Stimulated activated naive B cell treated with anti-CD40 and anti-IgM and Interleukin-4, amounts not matched to agents 10 μg/mL and 1 μg/mL and 100 μg/mL, for 72 hours (primary cell): ENCODE measurements at places on chromosomes 1 and 21.
A peak's percentile ranks its signal among the peaks of the same experiment; 100 is the strongest.

GRCh38 chr1:164768619-164769018, 209.6 kb downstream of the PBX1 start:
- H3K27ac ChIP-seq, result no peak overlapping the region
- no peaks in the 10 kb centered on the region for H3K36me3 ChIP-seq
- peaks cover 5% of the 10 kb centered on the region for H3K27me3 ChIP-seq
- H3K4me3 ChIP-seq, result no peak overlapping the region

DNA sequence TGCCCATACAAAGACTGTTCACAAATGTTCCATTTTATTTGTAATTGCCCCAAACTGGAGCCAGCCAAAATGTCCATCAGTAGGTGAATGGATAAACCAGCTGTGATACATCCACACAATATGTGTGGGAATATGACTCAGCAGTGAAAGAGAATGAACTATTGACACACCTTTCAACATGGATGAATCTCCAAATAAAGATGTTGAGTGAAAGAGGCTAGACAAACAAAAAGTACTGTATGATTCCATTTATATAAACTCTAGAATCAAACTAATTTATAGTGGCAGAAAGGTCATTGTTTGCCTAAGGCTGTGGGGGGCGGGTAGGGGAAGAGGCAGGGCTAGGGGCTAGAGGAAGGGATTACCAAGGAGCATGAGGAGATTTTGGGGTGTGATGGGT, 4.5 kb downstream of the DHCR24 start:
- DNase-seq, result no peak
- no peak overlapping the region for H3K4me3 ChIP-seq
- H3K4me1 ChIP-seq, result peaks cover 20% of the 10 kb centered on the region
- H3K36me3 ChIP-seq, result peaks cover 55% of the 10 kb centered on the region
- no peak overlapping the region for H3K27ac ChIP-seq

- peaks cover 9% of the 10 kb centered on the region for H3K27me3 ChIP-seq
- no peak overlapping the region for H3K4me3 ChIP-seq
- H3K4me1 ChIP-seq, result peaks cover 12% of the 10 kb centered on the region
- DNase-seq, result no peak
Observed at GRCh38 chr1:78146205-78146771, 100.5 kb downstream of the GIPC2 start.

GRCh38 chr1:201750934-201751333, 78.0 kb upstream of the IPO9 start:
- H3K4me1 ChIP-seq, result peaks cover 13% of the 10 kb centered on the region
- H3K27me3 ChIP-seq, result no peaks in the 10 kb centered on the region
- no peak overlapping the region for H3K27ac ChIP-seq

- H3K4me1 ChIP-seq, result no peaks in the 10 kb centered on the region
- H3K27me3 ChIP-seq, result peaks cover 7% of the 10 kb centered on the region
- peaks cover 2% of the 10 kb centered on the region for H3K36me3 ChIP-seq
- H3K27ac ChIP-seq, result no peak overlapping the region
- DNase-seq, result no peak
Observed at GRCh38 chr1:155286544-155286943, 9.3 kb downstream of the HCN3 start.

GRCh38 chr1:38474738-38475623, 384.6 kb downstream of the RRAGC start:
- peak; percentile 61 for DNase-seq
- peak overlapping the region; percentile 90 for H3K4me3 ChIP-seq
- peak overlapping the region; percentile 100 for H3K27ac ChIP-seq
- H3K4me1 ChIP-seq, result peaks cover 54% of the 10 kb centered on the region
- no peaks in the 10 kb centered on the region for H3K27me3 ChIP-seq

- no peak for DNase-seq
- H3K4me1 ChIP-seq, result no peaks in the 10 kb centered on the region
- no peaks in the 10 kb centered on the region for H3K27me3 ChIP-seq
- H3K4me3 ChIP-seq, result no peak overlapping the region
- H3K27ac ChIP-seq, result no peak overlapping the region
Observed at GRCh38 chr1:164154622-164155021, 404.4 kb upstream of the PBX1 start.

DNA sequence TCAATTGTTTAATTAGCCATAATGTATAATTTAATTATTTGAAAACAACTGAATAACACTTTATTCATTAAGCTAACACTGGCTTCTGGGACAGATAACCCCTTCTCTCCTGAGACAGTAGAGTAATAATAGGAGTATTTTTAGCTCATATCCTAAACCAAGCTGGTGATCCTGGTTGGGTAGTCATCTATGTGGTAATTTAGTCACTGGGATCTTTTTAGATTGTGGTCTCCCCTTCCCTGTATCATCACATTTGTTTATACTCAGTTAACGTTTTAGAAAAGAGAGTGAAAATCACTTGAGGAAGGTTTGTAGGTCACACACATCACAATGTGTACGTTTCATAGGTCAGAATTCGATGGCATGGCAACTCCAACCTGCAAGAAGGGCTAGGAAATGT, 1356.6 kb upstream of the ADGRL2 start:
- no peak for DNase-seq
- no peak overlapping the region for H3K4me3 ChIP-seq
- no peaks in the 10 kb centered on the region for H3K27me3 ChIP-seq
- H3K4me1 ChIP-seq, result no peaks in the 10 kb centered on the region

DNA sequence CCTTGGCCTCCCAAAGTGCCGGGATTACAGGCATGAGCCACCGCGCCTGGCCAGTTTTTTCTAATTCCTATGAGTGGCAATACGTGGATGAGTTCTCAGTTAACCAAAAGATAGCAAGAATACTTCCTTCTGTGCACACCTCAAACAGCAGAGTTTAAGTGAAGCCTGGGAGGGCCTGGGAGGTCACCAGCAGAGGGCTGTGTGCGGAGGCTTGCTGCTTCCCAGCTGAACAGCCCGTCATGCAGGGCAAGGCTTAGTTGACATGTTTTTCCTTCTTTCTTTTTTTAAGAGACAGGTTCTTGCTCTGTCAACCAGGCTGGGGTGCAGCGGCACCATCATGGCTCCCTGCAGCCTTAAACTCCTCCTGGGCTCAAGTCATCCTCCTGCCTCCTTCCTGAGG, 17.8 kb downstream of the GNG4 start:
- no peak overlapping the region for H3K4me3 ChIP-seq
- no peak for DNase-seq
- no peak overlapping the region for H3K27ac ChIP-seq

GRCh38 chr1:210587566-210587965, 258.9 kb downstream of the HHAT start:
- peaks cover 3% of the 10 kb centered on the region for H3K4me1 ChIP-seq
- peaks cover 16% of the 10 kb centered on the region for H3K36me3 ChIP-seq
- H3K27me3 ChIP-seq, result no peaks in the 10 kb centered on the region
- no peak overlapping the region for H3K27ac ChIP-seq

DNA sequence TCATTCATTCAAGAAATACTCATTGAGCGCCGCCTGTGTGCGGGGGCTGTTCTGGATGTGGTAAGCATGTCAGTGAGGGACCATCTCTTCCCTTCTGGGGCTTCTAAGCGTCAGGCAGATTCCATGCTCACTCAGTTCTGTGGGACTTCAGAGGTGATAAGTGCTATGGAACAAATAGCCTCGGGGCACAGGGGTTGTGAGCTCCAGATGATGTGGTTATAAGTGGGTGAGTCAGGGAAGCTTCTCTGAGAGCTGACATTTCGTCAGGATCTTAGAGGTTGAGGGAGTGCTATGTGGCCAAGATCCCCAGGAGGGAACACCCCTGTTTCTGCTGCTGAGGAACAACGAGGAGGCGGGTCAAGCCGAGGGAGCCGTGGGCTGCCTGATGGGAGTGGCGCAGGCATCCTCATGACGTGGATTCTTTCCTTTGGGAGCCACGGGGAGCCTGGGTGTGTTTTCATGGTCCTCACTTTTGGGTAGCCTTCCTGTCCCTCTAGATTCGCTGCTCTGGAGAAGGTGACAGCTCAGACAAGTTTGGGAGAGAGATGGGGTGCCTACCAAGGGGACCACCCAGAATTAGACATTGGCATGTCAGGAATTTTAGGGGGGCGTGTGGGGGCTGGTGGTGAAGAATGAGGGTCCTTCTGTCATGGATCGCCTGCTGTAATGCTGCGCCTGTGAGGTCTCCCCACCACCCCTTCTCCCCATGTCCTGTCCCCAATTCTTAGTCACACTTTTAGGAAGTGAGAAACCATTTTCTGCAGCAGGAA, 38.5 kb downstream of the HUNK start:
- no peak overlapping the region for H3K27ac ChIP-seq
- DNase-seq, result no peak
- H3K36me3 ChIP-seq, result no peaks in the 10 kb centered on the region
- peaks cover 58% of the 10 kb centered on the region for H3K27me3 ChIP-seq
- H3K4me3 ChIP-seq, result no peak overlapping the region

DNA sequence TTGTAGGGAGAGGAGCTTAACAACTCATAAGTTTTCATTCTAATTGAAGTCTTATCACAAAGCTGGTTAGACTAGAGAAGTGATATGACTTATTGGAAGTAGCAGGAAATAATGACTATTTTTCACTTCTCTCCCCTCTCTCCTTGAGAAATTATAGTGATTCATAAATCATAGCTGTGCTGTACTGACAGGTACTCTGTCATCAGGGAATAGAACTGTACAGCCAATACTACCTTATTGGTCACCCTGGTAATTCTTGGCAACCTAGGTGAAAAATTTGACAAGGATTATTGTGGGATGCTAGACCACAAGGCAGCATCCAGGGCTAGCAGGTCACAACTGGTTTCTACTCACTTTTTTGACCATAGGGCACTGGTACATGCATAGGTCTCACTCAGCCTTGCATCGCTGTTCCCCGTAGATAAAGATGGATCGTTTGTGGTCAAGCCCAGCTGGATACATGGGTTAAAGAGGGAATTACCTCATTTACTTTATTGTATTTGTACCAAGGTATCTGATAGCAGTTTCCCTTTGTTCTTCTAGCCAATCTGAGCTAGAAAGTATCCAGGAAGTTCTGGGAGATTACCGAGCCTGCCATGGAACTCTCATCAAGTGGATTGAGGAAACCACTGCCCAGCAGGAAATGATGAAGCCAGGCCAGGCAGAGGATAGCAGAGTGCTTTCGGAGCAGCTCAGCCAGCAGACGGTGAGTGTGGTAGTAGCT, 113.6 kb downstream of the MACF1 start:
- H3K27me3 ChIP-seq, result no peaks in the 10 kb centered on the region
- DNase-seq, result no peak
- peaks cover 58% of the 10 kb centered on the region for H3K36me3 ChIP-seq
- peaks cover 3% of the 10 kb centered on the region for H3K4me1 ChIP-seq

DNA sequence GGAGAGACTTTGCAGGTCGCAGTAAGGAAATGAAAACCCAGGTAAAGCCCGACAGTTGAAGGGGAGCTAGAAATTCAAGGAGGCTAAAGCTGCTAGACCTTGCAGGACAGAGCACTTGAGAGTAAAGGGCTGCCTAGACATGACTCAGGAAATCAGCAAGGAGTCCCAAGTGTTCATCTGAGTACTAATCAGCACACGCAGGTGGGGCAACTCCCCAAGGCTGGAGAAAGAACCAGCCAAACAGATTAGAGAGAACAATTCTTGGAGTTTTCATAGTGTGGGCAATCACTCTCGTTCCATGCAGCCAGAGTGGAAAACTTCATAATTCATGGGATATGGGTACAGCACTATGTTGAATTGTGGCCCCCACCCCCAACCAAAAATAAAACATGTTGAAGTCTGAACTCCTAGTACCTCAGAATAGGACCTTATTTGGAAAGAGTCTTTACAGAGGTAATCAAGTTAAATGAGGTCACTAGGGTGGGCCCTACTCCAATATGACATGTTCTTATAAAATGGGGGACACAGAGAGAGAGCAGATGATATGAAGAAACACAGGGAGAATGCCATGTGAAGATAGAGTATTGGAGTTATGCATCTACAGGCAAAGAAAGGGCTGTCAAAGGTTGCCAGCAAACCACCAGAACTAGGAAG, 28.0 kb downstream of the SYDE2 start:
- no peak overlapping the region for H3K27ac ChIP-seq
- peaks cover 2% of the 10 kb centered on the region for H3K4me1 ChIP-seq
- no peak overlapping the region for H3K4me3 ChIP-seq
- no peaks in the 10 kb centered on the region for H3K36me3 ChIP-seq
- no peaks in the 10 kb centered on the region for H3K27me3 ChIP-seq
